ENCODE measurements at places on chromosomes 11 and 22.

GRCh38 chr11:35927682-35928081 is 16.2 kb upstream of the LDLRAD3 start:
- DNase-seq, result peak; percentile 46

DNA sequence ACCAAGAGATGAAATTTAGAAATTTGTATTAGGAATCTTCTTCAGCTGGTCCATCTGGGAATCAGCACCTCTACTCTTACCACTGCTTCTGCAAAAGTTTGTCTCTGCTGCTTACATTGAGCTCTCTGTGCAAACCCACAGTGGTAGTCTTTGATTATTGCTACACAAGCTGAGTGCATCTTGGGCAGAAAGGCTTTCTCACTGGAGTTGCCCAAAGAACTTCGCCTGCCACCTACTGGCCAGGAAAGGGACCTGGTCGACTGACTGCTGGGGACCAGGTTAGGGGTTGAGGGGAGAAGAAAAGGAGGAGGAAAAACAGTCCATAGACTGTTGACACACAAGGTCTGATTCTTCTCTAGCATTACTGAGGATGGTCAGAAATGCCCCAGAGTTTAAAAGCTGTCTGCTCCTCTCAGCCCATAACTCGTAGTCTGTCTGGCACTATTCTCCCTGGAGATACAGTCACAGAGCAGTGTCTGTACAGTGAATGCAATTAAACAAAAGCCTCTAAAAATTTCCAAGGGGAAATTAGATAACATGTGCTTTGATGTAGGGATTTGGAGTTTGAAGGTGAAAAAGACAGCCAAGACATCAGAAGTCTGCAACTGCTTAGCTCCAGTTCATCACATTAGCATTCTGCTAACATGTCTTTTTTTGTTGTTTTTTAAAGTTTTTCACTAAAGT is 215.0 kb upstream of the CTSC start:
- DNase-seq, result peak; percentile 70

DNA sequence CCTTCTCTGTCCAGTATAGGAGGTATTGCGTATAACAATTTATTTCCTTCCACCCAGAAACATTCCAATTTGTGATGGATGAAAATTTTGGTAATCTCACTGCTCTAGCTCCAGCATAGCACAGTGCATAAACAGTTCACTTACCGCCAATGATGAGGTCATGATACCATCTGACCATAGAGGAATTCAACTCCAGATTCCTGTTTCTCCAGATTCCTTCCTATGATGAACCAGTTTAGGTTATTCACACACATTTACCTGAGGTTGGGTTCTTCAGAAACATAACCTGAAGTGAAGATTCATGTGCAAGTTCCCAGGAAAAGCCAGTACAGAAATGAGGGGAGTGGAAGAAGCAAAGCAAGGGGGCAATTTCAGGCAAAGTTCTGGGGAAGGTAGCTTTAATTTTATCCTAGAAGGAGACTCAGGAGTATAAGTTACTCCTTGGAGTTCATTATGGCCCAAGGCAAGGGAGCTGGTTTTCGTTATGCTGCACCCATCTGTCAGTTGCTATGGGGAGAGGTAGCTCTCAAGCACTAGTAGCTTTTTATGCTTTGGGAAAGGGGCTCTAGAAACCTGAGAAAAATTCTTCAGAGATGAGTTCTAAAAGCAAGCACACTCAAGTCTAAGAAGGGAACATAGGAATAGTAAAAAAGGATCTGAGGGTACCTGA is 121.6 kb downstream of the CASP12 start:
- DNase-seq, result no peak

DNA sequence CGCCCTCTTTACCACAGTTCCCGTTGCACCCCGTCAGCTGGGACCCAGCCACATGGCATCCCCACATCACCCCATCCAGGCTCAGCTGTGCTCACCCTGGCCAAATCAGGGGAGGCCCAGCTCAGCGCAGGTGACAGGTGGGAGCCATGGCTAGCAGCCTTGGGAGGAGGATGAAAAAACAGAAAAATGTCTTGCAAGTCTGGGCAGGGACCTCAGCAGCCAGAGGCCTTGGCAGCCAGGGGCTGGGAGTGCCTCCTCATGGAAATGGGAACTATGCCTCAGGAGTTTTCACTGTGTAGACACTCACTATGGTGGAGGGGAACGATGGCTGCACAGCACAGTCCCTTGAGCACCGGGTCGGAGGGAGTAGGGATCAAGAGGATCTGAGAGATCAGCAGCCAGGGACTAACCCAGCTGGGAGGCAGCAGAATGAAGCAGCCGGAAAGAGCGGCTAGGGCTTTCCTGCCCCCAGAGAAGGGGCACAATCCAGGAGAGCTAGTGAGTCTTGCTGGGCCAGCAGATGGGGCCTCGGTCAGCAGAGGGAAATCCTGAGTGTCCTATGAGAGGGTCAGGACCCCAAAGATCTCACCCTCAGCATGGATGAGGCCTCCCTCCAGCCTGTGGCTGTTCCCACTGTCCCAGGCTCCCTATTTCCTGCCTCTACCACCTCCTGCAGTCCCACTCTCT is 6.2 kb upstream of the FTH1 start:
- DNase-seq, result peak; percentile 49

DNA sequence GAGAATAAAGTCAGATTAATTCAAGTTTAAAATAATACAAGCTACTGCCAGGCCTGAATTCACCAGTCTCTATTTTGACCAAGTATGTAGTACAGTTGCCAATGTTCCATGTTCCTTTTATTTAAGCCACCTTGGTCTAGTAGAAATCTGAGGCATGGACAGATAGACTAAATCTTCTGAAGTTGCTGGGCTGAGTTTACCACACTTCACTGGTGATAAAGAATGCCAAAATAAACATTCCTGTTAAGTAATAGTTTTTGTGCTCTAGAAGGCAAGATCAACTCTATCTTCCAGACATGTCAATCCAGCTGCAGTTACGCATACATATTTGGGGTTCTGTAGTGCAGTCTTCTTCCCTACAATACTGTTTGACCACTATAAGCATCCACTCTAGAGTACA is 83.9 kb upstream of the C11orf87 start:
- no peak for DNase-seq

DNA sequence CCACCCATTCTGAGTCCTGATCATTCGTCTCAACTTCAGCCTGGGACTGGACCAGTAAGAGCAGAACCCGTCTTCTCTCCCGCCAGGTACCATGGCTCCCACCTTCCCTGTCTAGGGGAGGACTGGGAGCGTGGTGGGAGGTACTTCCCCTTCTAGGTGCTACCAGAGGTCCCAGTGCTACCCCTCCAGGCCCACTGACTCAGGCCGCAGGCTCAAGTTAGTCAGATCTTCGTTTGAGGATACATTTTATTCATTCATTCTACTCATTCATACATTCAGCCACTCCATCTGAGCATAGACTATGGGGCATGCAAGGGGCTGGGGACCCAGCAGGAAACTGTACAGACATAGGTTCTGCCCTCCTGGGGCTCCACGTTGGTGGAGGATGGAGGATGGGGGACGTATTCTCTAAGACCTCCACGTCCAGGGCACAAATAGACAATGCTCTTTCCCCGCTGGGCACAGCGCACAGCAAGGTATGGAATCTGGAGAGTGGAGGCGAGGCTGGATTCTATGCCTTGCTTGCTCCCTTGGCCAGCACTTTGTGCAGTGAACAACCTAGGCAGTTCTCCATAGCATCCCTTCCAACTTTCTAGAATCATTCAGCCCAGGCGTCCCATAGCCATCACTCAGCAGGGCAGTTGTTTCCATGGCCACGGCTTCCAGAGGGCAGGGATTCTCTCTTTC is 1.0 kb upstream of the RAB3IL1 start:
- no peak for DNase-seq

DNA sequence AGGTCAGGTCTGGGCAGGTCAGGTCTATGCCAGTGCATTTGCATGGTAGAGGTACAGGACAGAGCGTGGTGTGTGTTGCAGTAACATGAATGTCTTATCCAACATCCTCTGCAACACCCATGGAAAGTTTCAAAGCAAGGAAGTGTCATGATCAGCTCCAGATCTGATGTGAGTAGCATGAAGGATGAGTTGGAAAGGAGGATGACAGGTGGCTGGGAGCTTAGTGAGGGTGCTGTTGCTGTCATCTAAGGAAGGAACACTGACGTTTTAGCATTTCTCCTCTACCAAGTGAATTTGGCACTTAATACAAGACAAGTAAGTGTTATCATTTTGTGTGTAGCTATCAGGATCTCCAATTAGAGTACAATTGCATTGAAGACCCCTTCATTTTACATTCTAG is 65.1 kb downstream of the GRK3 start:
- DNase-seq, result no peak

GRCh38 chr11:92008249-92008648 is 216.4 kb upstream of the FAT3 start:
- no peak for DNase-seq

GRCh38 chr11:84524422-84525051 is 1102.6 kb downstream of the DLG2 start:
- DNase-seq, result no peak

DNA sequence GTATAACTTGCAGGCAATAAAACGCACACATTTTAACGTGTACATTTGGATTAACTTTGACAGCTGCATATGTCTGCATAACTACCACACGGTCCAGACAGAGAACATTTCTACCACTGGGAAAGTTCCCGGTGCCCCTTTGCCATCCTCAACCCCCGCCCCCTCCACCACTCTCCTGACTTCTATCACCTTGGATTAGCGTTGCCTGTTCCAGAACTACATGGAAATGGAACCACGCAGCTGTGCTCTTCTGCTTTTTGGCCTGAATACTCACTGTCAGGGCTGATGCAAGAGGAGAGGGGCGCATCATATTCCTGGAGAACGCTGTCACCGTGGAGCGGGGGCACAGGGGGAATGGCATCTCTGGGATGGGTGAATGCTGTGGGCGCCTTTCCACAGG is 62.1 kb downstream of the LRP5 start:
- DNase-seq, result peak; percentile 47

- no peak for DNase-seq
These were observed 16.2 kb upstream of the SESN3 start for GRCh38 chr11:95247127-95247684.

DNA sequence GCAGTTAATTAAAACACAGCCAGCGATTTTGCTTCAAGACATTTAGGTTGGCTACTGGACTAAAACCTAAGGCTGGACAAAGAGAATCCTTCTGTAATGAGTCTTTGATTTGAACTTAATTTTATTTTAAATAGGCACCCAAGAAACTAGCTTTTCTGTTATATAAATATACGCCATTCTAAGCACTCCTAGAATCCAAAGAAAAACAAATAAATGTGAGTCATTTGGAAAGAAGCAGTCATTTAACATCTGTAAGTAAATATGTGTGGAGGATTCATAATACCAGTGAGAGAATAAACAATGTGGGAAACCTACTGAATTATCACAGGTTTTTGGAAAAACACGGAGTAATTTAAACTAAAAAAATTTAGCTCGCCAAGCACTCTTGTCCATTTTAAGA is 1.2 kb upstream of the TECTA start:
- DNase-seq, result no peak

GRCh38 chr11:79940974-79941735 is 500.3 kb upstream of the TENM4 start:
- no peak for DNase-seq

- DNase-seq, result no peak
These were observed 599 bp downstream of the TIMM10B start for GRCh38 chr11:6481924-6482275.

DNA sequence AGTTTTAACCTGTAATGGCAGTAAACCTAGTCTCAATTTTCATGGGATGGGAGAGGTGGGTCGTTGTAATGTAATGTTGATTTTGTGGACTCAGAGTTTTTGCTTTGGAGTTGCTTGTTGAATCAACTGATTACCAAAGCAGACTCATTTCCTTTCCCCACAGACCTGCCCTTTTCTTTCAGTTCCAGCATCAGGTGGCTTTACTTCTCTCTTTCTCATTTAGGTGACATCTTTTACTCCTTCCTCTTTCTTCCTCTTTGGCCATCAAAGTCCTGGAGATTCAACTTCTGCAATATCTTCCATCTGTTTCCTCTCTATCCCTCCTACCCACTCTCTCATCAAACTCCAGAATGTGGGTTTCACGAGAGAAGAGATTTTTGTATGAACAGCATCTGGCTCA is 313.9 kb downstream of the TMEM135 start:
- DNase-seq, result peak; percentile 19

Measured in suppressor macrophage treated with lipopolysaccharide for 1 hour (primary cell).